ENCODE measurements at places on chromosomes 2 and 18.

DNA sequence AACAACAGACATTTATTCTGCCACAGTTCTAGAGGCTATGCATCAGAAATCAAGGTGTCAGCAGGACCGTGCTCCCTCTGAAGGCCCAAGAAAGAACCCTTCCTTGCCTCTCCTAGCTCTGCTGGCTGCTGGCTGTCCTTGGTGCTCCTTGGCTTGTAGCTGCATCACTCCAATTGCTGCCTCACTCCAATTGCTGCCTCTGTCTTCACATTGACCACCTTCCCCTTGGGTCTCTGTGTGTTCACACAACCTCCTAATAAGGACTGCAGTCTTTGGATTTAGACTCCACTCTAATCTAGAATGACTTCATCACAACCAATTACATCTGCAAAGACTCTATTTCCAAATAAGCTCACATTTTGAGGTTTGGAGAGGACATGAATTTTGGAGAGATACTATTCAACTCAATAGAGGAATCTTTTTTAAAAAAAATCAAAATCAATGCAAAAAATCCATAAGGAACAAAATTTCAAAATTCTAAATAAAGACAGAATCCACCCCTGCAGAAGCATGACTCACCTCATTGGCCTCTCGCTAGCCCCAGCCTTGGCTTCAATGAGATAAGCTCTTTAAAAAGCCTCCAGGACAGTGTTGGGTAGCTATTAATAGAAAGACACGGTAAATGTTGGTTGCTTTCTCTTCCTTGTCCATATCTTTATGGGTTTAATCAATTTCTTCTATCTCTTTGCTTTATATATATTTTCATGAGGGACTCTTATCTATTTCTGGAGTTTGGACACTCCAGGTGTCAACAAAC, 267.6 kb upstream of the MGAT5 start:
- DNase-seq, result no peak

DNA sequence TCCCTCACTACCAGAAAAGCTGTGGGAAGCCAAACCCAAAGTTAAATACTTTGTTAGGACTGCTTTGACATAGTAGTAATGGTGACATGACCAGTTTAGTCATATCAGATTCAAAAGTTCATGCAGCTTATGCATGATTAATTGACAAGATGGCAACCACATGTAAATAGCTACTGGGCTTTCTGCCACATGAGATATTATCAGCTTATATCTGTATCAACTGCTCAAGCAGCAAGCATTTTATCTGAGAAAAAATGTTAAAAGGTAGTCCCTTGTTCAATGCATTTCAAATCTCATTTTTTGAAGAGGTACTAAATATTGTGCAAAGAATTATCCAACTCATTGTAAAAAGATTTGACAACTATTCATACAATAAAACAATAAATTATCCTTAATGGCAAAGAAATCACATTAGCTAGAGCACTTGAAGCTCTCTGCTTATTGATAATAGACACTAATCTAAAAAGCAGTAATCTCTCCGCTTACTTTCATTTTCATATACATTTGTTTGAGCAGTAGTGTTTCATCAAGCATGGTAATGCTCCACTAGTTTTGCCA, 993.6 kb upstream of the NXPH2 start:
- no peak for DNase-seq

DNA sequence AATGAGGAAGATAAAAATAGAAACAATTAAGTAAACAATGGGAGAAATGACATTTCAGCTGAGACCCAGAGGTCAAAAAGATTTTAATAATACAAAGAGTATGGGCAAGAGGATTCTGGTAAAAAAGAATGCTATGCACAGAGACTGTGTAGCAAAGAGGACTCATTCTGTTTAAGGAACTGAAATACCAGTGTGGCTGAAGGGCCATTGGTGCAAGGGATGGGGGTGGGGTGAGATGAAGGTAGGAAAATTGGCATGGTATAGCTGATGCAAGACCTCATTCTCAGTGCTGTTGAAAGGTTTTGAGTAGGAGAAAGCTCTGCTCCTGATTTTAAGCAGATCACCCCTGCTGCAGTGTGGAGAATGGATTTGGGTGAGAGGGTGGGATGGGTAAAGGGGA, 10.8 kb downstream of the GALNT1 start:
- DNase-seq, result no peak

DNA sequence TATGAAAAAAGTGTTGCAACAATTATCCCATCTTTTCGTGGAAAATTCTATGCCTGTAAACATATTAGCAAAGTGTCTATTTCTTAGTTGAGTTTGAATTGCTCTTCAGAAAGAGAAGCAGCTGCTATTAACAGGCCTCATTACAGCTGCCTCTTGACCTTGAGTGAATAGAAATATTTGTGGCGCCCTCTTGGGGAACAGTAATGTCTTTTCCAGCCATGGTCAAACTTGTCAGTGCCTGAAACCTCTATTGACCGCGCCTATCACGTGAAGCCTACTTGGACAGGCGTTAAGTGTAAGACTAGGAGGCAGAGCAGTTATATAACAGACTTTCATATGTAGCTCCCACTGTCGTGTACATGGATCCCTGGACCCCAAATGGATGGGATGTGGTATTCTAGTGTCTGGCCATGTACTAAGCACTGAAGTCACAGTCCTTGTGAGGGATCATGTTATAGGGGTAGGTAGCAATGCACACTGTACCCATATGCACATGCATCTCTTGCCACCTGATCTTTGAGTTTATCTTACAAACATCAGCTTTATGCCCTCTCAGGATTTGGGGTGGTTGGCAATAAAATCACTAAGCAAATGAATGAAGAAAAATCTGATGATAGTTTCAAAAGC, 245.0 kb downstream of the PTGR3 start:
- DNase-seq, result no peak

GRCh38 chr2:193428336-193428818, 1233.6 kb upstream of the TMEFF2 start:
- DNase-seq, result no peak

GRCh38 chr2:237118025-237118424, 32.3 kb downstream of the COPS8 start:
- no peak for DNase-seq

DNA sequence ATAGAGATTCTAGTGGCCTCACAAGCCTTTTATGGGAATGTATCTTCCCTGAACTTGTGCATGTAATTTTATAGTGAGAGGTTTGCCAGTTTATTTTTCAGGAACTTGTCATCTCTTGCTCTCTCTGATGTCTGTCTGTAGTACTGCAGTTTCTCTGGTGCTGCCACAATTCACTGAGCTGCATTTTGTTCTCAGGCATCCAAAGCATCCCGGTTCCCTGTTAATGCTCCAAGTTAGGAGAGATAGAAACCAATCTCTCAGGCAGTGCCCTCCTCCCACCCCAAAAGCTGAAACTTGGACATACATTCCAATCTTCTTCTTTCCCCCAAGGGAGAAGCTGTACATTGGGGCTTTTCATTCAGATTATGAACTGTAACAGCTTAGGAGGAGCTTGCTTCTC, 30.1 kb upstream of the GRB14 start:
- no peak for DNase-seq

DNA sequence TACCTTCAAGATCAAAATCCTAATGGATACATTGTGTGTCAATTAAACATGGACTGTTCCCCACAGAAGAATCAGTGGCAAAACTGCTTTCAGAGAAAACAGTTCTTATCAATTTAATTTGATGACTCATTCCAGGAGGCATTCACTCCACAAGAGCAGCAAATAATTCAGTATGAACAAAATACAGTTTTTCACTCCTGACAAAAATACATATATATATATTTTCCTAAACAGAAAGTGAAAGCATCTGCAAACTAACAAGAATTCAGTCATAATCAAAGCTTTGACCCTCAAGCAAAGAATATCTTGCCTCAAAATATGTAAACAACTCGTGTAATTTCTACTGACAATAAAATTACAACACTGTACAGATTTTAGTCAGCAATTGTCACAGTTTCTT, 685.1 kb upstream of the SLC8A1 start:
- DNase-seq, result no peak

DNA sequence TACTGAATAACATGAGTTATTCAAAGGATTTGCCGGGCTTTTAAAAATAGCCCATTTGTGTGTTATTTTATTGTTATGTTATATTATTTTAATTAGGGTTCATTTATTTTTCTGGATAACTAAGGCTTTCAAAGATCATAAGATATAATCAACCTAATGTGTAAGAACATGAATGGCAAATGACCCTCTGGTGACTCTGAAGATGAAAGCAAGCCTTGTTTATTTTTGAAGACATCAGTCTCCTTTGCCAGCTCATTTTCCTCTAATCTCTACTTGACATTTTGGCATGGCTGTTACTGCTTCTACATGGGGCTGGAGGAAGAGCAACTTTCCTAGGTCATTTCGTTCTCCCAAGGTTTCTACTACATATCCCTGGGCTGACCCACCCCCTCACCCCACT, 10.6 kb downstream of the FAP start:
- no peak for DNase-seq

DNA sequence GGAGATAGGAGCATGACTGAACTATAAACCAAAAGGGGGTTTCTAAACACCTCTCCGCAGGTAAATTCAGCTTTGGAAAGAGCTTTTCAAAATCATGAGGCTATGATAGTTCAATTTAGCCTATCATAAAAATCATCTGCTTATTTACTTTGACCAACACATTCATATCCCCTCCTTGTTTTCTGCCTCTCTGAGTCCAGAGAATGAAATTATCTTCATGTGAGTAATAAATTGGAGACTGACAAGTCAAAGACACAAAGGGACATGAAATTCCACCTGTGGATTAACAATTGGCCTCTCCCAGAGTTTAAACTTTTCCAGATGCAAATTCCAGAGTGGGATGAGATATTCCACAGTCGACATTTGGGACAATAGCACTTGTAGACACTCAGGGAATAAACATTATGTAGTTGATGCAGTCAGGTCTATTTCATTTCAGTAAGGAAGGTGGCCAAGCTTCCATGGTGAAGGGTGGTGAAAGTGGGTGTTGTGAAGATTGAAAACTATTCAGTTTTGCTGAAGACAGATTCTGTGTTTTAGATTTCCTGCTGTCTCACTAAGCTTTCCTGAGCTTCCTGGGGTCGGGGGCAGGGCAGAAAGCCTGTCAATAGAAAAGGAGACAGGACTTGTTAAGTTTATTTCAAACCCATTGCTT, 84.7 kb downstream of the CDC42EP3 start:
- no peak for DNase-seq

- no peak for DNase-seq
These were observed 46.4 kb downstream of the ADCY3 start for GRCh38 chr2:24873619-24874018.

GRCh38 chr18:31716362-31716761, 32.0 kb upstream of the B4GALT6 start:
- DNase-seq, result no peak

DNA sequence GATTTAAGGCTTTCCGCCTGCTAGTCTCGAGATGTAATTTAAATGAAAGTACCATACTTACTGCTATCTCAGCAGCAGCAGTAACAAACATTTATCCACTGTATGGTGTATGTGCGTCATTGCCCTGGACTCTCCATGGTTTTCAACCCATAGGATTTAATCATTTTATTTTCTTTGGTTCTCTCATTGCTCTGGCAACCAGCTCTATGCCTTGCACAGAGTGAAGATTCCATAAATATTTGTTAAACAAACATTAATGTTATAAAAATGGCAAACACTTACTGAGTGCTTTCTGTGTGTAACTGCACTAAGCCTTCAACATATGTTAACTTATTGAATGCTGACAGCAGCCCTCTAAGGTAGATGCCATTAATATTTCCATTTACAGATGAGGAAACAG, 1.3 kb upstream of the LMAN1 start:
- DNase-seq, result no peak

- no peak for DNase-seq
These were observed 955.4 kb upstream of the POU3F3 start for GRCh38 chr2:103898561-103898960.

GRCh38 chr2:81078631-81079030, 774.1 kb upstream of the LRRTM1 start:
- no peak for DNase-seq

DNA sequence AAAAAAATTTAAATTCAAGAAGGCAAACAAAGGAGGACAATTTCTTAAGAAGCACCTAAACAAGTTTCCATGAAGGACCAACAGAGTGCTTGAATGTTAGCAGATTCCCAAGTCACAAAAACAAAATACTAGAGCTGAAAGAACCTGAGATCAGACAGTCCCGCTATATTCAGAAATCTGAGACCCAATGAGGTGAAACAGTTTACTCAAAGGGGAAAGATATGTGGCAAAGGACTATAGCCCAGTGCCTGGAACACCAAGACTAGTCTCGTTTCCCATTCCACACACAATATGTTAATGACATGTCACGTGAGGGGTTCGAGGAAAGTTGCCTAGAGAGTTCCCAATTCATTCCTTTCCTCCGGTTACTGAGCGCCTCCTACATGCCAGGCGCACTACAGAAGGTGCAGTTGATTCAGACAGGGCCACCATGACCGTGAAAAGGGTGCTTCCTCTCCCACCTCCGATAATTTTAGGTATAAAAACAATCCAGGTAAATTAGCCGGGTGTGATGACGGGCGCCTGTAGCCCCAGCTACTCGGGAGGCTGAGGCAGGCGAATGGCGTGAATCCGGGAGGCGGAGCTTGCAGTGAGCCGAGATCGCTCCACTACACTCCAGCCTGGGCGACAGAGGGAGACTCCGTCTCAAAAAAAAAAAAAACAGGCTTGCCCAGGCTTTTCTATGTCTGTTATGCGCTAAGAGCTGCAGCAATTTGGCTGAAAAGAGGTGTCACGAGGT, 617 bp downstream of the SRBD1 start:
- DNase-seq, result peak; percentile 17

- no peak for DNase-seq
These were observed 2.7 kb upstream of the SERTAD2 start for GRCh38 chr2:64656379-64656778.

DNA sequence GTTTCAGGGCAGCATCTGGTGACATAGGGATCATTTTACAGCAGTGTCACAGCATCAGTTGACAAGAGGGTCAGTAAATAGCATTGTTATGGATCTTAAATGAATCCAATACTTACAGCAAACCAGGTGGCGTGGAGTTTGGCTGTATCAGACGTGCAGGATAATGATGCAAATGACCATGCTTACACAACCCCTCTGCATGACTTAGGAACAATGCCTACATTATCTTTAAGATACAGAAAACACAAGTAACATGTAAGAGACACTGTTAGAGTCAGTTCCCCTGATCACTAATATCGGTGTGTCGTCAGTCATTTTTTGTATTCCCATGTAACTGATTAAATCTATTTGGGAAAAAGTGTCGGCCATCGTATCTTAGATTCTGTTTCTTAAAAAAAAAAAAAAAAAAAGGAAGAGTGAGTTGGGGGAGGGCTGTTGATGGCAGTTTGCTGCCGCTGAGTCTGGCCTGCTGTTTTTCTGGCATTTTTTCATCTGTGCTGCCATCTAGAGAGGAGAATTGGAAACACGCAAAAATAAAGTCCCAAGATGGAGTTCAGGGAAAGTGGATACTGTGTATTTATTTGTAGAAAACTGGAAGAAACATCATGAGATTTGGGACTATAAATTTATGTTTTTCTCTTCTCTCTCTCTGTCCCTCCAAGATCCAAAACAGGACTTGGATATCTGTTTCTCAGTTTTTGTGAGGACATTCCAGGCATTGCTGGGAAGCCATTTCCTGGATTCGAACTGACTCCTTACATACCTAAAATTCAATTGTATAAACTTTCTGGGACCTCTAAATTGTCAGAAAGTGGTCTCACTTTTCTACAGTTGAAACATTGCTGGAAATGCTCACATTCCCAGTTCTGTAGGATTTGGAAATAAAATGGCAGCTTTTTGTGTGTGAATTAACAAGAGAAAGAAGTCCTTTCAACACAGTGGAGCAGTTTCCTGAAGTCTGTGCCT, 60.3 kb upstream of the AGPS start:
- DNase-seq, result peak; percentile 55
